ENCODE measurements at places on chromosomes 16 and 17. TPM values are rescaled to one million over a fixed set of nuclear protein-coding genes. Genes with fewer than 3 reads are reported as not detected.

Gene TBC1D26
- not detected for total RNA-seq

Gene SOX8
- 0.12 TPM for total RNA-seq

Gene CRYBA1
- total RNA-seq = not detected

Gene CA10
- total RNA-seq = not detected

Gene RHBDF2
- 17.4 TPM for total RNA-seq

Gene SPATA22
- not detected for total RNA-seq

Gene CNTROB
- total RNA-seq = 6.2 TPM

Gene SDR42E2
- total RNA-seq = not detected

Measured in H4 (cell line).